ENCODE measurements at places on chromosomes 5 and 9.

- no peak for DNase-seq
Measured at GRCh38 chr5:73957397-73958001, 331.5 kb downstream of the ARHGEF28 start.

DNA sequence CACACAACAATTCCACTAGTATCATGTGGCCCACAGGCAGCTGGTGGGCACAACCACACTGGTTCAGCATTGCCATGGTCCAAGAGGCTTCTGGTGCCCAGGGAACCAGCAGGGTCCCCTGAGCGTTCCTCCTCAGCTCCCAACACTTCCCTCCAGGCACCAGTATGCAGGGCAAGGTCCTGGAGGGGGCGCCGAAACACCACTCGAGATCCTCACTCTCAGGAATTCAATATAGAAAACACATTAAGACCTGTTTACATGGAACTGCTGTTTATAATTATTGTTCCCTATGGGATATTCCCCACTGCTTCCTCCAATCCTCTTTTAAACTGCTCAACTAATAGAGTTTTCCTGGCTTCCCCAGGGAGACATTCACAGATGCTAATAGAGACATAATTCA lies 91.9 kb upstream of the GABRP start:
- no peak for DNase-seq

DNA sequence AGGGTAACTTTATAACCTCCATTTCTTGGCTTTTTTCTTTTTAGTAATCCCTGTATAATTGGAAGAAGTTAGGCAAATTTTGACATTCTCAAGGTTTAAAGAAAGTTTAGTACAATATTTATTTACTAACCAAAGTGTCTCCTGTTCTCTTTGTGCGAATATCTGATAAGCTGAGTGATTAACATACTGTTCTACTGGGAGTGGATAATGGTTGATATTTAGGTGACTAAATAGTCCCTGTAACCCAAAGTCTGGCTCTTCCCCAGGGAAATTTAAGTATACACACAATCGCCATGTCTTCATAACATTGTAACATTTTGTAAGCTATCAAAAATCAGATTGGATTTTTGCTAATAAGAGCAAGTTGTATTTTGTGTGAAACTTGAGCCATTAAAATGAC lies 40.0 kb downstream of the CCNH start:
- DNase-seq: no peak

- no peak for DNase-seq
Measured at GRCh38 chr9:70105147-70105546, 61.5 kb downstream of the MAMDC2 start.

GRCh38 chr9:69334317-69334716 lies 9.3 kb downstream of the ENTREP1 start:
- DNase-seq: no peak

DNA sequence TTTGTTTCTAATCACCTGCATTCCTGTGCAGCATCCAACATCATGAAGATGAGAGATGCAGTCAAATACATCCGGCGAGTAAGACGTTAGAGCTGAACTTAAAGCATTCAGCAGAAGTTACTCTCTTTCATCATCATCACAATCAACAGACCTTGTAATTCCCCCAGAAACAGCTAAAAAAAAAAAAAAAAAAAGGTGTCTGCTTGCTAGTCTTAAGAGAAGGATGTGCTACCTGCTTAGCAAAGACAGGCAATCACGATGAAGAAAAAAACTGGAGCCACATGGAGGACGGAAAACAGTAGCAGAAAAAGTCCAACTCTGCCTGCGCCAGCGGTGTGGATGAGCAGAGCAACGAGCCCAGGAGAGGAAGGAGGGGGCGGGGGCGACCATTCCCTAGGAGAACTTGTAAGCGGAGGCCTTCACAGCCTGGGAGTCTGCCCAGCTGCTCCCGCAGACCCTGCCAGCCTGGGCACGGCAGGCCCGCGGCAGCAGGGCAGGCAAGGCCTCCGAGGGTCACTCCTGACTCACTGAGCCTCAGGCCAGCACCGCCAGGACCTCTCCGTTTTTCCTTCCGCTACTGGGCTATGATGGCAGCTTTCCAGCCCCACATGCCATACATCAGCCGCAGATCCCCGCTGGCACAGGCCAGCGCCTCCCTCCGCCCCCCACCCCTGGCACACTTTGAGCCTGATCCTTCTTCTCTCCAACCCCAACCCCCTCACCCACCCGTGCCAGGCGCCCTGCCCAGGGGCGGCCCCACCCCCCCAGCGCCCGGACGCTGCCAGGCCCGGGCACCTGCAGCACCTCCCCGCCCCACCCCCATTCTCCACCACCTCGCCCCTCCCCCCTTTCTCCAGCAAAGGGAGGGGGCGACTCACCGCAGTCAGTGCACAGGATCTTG lies 1.4 kb downstream of the NRG2 start:
- DNase-seq: no peak

DNA sequence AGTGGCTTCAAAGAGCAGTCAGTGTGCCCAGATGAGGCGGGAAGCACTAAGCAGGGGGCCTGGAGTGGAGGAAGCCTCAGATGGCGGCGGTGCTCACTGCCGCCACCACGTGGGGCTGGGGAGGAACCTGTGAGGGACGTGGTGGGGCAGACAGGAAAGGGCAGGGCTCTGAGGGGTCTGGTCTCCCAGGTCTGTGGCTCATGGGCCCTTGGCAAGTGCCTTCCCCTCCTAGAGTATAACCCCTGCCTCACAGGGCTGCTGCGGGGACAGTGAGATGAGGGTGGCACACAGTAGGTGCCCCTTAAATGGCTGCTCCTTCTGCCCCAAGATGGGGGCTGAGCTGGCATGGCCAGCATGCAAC lies 26.6 kb downstream of the NR5A1 start:
- no peak for DNase-seq

GRCh38 chr5:74206579-74207550 lies 433.7 kb downstream of the ENC1 start:
- no peak for DNase-seq

DNA sequence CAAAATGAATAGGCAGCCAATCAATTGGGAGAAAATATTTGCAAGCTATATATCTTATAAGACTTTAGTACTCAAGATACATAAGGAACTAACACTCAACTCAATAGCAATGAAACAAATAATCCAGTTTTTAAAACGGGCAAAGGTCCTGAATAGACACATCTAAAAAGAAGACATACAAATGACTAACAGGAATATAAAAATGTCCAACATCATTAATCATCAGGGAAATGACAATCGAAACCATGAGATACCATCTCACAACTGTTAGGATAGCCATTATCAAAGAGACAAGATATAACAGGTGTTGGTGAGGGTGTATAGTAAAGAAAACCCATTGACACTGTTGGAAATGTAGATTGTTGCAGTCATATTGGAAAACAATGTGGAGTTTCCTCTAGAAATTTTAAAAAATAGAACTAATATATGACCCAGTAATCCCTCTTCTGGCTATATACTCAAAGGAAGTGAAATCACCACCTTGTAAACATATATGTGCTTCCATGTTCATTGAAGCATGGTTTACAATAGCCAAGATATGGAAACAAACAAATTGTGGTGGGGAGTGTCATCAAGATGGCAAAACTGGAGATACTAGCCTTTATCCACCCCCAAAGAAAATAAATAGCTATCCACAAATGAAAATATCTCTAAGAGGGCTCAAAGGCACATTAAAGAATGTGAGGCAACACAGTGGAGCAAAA lies 13.9 kb upstream of the BTNL3 start:
- DNase-seq: no peak

- DNase-seq: no peak
Measured at GRCh38 chr9:93587284-93587650, 10.9 kb downstream of the PHF2 start.

GRCh38 chr5:39390945-39391344 lies 26.6 kb upstream of the C9 start:
- DNase-seq: no peak

DNA sequence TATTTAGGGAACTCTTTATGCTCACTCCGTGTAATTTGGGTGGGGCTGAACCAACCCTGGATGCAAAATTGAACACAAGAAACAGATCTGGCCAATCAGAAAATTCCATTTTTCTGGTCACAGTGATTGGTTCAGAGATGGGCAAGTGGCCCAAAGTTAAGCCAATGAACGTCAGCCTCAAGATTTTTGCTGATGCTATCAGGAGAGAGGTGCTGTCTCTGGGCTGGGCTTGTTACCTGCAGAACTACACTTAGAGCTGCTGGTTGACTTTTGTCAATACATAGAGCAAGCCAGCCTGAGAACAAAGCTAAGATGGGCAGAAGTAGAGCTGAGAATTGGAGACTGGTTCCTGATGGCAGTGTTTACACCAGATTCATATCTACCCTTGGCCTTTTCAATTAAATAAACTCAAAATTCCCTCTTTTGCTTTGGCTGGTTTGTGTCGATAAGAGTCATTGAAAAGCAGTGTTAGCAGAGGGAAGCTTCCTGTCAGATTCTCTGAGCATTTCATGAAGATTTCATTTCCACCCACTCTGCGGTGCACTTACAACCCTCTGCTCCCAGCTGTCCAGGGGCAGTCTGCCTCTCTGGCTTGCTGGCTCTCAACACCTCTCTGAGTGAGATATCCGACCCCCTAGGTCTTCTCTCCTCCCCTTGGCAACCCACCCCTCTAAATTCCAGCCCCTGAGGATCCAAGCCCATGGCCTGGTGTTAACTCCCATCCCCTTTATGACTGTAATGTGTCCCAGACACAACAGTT lies 64.5 kb upstream of the PPARGC1B start:
- no peak for DNase-seq

DNA sequence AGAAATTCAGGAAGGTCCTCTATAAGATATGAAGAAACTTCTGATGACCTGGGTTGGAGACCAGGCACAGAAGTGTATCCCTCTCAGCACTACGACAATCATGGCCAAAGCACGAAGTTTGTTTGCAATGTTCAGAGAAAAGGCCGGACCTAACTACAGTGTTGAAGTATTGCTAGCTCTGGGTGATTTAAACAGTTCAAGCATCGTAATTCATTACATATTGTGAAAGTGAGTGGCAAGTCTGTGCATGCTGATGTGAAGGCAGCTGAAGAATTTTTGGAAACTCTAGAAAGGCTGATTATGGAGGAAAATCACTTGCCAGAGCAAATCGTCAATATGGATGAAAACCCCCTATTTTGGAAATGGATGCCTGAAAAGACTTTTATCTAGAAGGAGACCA lies 67.2 kb upstream of the PANK3 start:
- DNase-seq: no peak

GRCh38 chr5:158389786-158390185 lies 530.8 kb upstream of the CLINT1 start:
- DNase-seq: no peak

GRCh38 chr5:156328161-156328560 lies 1.2 kb downstream of the SGCD start:
- DNase-seq: no peak

GRCh38 chr9:87869082-87869481 lies 13.6 kb upstream of the SPATA31E1 start:
- no peak for DNase-seq

GRCh38 chr5:111954516-111955395 lies 197.8 kb upstream of the NREP start:
- no peak for DNase-seq

GRCh38 chr9:93807166-93808074 lies 147.7 kb downstream of the BARX1 start:
- DNase-seq: no peak

- no peak for DNase-seq
Measured at GRCh38 chr5:142784401-142784955, 14.3 kb downstream of the ARHGAP26 start.

DNA sequence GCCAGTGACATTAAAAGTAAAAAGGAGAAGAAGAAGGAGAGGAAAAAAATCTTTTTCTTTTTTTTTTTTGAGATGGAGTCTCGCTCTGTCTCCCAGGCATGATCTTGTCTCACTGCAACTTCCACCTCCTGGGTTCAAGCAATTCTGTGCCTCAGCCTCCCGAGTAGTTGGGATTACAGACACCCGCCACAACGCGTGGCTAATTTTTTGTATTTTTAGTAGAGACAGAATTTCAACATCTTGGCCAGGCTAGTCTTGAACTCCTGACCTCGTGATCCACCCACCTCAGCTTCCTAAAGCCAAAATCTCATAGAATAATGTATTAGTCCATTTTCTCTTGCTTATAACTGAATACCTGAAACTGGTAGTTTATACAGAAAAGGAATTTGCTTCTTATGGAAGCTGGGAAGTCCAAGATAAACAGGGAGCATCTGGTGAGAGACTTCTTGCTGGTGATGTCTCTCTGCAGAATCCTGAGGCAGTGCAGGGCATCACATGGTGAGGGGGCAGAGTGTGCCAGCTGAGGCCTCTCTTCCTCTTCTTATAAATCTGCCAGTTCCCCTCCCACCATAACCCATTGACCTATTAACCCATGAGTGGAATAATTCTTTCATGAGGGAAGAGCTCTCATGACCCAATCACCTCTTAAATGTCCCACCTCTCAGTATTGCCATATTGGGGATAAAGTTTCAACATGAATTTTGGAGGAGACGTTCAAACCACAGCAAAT lies 466.3 kb downstream of the GADD45G start:
- no peak for DNase-seq

GRCh38 chr9:127943011-127943662 lies 5.5 kb upstream of the DPM2 start:
- DNase-seq: no peak

DNA sequence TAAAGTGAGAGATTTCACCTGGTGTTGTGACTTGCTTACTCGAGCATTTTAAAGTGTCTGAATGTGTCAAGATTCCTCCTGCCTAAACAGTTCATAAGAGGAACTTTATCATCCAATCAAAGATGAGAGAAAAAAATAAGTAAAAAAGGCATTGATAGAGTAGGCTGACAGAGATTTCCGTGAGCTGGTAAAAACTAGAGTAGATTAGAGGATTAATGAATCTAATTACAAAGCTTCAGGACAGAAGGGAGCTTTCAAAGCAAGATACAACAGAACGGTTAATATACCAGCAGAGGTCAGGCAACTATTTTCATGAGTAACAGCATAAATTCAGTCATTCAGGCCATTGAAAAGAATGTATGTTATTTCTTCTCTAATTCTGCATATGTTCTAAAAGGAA lies 91.5 kb downstream of the ADAMTS6 start:
- no peak for DNase-seq

Measured in activated CD8-positive, alpha-beta memory T cell treated with anti-CD3 and anti-CD28 coated beads for 4 hours (primary cell).